ENCODE measurements at places on chromosomes 11 and 22.

DNA sequence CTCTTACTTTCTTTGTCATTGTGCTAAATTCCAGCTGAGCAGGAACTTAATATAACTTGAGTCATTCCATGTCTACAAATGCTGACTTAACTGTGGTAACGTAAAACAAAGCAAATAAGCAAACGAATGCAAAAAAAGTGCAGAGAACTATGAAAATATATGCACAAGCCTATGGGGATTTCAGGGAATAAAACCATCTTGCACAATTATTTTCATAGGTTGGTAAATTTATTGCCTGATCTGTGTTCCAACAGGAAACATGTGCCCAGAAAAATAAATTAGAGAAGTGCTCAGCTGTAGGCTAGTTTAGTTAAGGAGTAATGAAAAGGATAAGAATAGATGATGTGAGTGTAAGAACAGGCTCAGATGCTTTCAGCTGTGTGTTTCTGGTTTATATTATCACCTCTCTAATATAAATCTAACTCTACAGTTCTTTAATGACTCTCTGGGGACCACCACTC, 1169.3 kb downstream of the LRRC4C start:
- DNase-seq: no peak

DNA sequence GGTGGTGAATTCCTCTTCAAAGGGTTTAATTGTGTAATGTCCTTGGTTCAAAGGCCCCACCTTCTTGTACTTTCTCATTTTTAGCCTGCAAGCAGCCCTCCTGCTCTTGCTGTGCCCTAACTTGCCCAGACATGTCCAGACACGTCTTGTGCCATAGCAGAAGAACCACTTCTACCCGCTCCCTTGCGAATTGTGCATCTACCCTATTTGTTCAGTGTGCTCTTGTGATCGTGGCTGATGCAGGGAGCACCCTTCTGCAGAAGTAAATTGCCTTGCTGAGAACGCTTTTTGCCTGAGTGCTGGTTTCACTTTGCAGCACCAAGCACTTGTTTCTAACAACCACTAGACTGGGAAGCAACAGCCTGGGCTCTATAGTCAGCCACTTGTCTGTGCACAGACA, 249.4 kb downstream of the SBF2 start:
- no peak for DNase-seq

GRCh38 chr11:1779034-1779805, 15.5 kb upstream of the CTSD start:
- DNase-seq: no peak

- DNase-seq: no peak
Measured at GRCh38 chr11:132862933-132863332, 669.4 kb downstream of the OPCML start.

DNA sequence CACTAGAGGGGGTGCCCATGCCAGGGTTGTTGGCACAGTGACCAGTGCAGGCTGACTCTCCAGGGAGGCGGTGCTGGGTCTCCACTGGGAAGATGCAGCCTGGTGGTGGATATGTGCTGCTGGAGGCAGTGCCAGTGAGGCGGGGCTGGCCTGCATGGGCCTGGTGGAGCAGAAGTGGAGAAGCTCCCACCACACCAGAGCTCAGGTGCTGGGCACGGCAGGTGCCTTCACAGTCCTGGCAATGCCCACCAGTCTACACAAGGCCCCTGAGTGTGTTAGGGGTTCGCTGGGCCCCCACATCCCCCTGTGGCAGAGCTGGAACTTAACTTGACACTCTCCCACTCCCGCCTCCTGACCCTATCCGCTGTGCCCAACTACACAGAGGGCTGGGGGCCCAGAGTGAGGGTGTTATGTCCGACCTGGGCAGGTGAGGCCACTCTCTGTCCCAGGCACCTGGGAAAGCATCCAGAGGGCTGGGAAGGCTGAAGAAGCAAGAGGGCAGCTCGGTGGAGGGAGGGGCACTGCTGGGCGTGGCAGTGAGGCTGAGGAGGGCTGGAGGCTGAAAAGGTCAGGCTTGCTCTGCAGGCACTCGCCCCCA, 102.4 kb upstream of the B3GAT1 start:
- no peak for DNase-seq

- no peak for DNase-seq
Measured at GRCh38 chr11:113240790-113241635, 73.4 kb upstream of the TTC12 start.

DNA sequence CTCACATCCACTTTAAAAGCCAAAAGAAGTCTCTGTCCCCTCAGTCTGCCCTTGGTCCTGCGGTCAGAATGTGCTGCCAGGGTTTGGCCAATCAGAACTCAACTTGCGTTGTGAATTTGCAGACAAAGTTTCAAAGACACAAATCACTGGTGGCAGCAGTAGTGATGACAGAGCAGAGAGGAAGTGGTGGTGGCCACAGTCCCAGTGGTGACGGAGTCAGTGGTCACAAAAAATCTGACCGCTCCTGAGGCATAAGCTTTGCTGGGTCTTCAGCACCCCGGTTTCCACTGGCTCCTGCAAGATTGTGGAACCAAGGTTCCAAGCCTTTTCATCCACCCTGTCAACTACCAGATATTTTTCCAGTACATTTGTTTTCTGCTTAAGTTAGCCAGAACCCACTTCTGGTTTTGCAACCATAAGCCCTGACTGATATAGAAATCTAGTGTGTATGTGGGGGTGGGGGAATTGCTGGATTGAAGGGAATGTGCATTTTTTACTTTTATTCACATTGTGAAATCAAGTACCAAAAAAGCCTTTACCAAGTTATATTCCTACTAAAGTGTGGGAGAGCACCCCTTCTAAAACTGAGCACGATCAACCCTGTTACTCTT, 112.3 kb downstream of the TMPRSS5 start:
- DNase-seq: no peak

DNA sequence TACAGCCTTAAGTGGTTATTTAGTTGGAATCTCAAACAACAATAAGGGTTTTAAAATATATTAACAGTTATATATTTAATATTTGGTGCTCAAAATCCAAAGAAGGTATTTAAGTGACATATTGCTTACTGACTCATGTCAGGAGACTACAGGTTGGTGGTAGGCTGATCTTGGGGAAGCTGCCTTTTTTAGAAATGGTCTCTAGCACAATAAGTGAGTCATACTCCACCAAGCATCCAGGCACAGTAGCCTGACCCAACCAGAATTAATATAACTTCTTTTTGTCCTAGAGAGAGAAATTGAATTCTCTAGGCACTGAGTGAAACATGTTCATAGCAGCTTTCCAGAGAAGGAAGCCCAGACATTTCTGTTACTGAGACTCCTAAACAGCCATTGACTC, 868.5 kb upstream of the TENM4 start:
- DNase-seq: no peak

GRCh38 chr22:49763138-49763537, 64.5 kb downstream of the BRD1 start:
- DNase-seq: no peak

DNA sequence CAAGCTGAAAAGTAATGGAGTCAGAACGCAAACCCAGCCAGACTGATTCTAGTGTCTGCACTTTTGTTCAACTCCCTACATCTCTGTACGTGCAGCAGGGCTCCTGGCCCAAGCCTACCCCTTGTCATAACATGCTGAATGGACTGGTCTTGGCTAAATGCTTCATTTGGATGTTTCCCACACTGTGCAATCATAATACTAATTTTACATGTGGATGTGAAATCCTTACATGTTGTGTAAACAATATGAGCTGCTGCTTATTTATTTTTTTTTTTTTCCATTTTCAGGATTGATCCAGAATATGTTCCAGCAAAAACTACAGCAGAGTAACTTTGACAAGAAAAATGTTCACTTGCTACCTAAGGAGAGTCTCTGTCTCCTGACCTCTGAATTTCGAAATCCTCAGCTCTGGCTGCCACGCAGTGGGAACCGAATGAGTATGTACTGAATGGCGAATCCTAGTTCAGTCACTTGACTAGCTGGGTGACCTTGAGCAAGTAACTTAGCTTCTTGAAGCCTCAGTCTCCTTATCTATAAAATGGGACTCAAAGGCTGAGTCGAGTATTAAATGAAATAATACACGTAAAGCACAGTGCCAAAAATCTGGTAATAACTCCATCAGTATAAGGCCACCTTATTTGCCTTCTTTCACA, 133.4 kb downstream of the EHF start:
- no peak for DNase-seq

DNA sequence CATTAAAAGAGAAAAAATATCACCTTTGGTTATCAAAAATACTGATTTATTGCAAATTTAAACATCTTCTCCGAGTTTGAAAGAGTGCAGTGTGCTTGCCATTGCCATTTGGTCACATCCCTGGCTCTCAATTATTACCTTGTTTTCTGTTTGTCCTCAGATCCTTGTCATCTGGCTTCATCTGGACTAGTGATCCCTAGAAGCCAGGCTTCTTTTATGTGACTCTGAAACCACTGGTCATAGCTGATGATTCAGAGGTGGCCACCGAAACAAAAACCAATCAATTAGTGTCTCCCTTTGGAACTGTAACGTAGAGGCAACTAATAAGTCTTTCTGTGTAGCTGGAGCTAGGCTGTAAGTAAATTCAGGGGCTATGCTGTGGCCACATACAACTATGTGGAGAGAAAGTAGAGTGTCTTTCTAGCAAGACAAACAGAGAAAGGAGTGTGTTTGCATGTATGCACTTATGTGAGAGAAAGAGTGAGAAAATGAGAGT, 237.9 kb downstream of the LUZP2 start:
- DNase-seq: no peak

DNA sequence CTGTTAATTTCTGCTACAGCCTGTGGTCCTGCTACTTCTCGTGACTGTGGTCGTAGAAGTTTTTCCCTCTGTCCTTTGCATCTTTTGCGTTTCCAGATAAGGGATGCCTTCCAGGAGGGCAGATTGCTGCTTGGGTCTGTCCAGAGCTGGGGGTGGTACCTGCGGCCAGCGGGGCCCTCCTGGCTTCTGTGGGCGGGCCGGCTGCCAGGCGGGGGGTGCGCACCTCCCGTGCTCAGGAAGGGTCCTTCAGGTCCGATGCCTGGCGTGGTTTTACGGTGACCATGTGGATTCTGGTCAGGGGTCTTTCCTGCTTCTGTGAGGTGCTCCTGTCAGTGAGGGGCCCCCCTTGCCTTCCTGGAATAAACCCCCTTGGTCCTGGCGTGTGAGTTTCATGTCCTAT, 84.8 kb downstream of the KCNQ1 start:
- no peak for DNase-seq

- no peak for DNase-seq
Measured at GRCh38 chr11:71333473-71333872, 81.1 kb upstream of the SHANK2 start.

GRCh38 chr11:776263-776560, 1.1 kb downstream of the GATD1 start:
- no peak for DNase-seq

- DNase-seq: no peak
Measured at GRCh38 chr11:8070417-8071115, 10.4 kb upstream of the TUB start.

- no peak for DNase-seq
Measured at GRCh38 chr11:105219670-105220069, 80.1 kb upstream of the CARD18 start.

- DNase-seq: no peak
Measured at GRCh38 chr22:35431483-35432227, 31.7 kb downstream of the MCM5 start.

GRCh38 chr22:27238935-27239510, 562.5 kb downstream of the MN1 start:
- no peak for DNase-seq

DNA sequence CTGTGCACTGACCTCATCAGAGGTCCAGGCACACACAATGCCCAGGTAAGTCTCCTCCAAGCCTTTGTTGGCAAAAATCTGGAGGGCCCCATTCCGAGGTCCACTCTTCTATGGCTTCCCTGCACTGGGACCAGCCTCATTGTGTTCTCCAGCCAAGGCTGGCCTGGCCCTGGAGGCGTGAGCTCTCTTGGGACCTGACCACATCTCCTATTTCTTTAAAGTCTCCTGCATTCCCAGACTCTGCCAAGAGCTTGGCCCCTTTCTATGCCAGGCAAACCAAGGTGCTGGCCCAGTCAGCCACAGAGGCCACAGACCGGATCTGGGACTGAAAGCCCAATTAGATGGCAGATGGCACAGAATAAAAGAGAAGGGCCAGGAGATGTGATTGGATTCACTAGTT, 55.1 kb downstream of the C11orf58 start:
- DNase-seq: no peak

GRCh38 chr11:748007-748359, 719 bp downstream of the TALDO1 start:
- no peak for DNase-seq

DNA sequence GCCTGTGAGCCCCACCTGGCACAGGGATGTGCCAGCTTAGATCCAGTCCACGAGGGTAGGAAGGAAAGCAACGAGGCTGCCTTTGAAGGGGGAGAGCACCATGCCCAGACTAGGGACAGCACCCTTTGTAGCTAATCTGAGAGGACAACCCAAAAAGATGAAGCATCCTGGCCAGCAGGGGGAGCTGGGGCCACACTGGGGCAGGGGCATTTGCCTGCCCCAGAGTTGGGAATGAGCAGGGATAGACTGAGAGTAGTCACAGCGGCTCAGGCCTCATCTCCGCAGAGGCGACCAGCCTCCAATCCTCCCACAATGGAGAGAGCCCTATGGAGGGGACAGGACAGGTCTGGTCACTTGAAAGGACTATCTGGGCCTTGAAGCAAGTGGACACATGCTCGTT, 16.4 kb downstream of the LMO1 start:
- no peak for DNase-seq

- no peak for DNase-seq
Measured at GRCh38 chr22:46081831-46082210, 68.5 kb upstream of the PPARA start.

DNA sequence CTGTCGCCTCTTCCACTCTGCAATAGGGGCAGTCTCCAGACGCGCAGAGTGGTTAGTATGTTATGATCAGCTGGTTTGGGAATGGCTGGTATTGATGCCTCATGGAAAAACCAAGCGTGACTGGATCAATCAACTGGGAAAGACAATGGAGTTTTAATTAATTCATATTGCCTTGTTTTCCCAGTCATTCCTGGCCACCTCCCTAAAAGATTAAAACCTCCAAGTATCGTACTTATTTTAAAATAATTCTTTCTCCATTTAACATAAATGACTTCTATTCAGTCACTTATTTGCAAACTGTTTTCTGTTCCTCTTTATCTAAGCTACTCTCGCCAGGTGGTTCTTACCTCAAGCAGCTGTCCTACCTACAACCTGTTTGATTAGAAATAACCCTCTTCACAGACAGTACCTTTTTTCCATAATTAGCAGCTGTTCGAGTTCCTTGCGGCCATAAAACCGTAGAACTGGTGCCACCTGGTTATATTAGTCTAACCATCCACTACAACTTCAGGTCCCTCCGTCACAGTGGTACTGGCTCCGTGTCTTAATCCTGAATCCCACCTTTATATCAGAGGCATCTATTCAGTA, 898 bp downstream of the ZNF215 start:
- no peak for DNase-seq

GRCh38 chr22:47151490-47151889, 389.0 kb downstream of the TBC1D22A start:
- no peak for DNase-seq

DNA sequence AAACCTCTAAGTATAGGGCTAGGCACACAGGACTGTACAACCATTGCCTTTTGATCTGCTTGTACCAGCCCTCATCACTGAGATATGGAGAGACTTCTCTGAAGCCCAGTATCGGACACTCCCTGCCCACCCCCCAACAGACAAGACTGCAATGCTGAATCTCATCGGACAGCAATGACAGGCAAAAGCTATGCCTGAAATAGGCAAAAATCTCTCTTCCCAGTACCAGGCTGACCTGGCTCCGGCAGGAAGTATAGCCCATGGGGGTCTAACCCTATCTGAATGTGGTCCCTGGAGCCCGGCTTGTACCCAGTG, 6.5 kb downstream of the RHOG start:
- no peak for DNase-seq

GRCh38 chr11:78244546-78245255, 56.0 kb downstream of the USP35 start:
- no peak for DNase-seq

GRCh38 chr11:112150517-112150916, 13.4 kb downstream of the IL18 start:
- no peak for DNase-seq

Measured in activated CD4-positive, alpha-beta T cell treated with anti-CD3 and anti-CD28 coated beads for 4 hours (primary cell).